ENCODE measurements at places on chromosomes 4 and X.

DNA sequence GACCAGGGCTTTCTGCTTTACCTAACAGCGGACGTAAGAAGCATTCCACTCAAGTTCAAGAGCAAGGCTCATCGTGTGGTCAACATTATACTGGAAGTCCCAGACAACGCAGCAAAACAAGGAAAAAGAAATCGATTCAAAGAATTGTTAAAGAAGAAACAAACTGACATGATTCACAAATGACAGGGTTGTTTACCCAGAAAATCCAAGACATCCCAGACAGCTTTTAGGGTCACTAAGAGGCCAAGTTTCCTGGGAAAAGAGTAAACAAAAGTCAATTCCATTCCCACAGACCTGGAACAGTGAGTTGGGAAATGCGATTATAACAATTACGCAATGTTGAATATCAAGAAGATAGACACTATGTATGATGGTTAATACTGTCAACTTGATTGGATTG is 21.5 kb upstream of the HTRA3 start:
- DNase-seq: no peak

DNA sequence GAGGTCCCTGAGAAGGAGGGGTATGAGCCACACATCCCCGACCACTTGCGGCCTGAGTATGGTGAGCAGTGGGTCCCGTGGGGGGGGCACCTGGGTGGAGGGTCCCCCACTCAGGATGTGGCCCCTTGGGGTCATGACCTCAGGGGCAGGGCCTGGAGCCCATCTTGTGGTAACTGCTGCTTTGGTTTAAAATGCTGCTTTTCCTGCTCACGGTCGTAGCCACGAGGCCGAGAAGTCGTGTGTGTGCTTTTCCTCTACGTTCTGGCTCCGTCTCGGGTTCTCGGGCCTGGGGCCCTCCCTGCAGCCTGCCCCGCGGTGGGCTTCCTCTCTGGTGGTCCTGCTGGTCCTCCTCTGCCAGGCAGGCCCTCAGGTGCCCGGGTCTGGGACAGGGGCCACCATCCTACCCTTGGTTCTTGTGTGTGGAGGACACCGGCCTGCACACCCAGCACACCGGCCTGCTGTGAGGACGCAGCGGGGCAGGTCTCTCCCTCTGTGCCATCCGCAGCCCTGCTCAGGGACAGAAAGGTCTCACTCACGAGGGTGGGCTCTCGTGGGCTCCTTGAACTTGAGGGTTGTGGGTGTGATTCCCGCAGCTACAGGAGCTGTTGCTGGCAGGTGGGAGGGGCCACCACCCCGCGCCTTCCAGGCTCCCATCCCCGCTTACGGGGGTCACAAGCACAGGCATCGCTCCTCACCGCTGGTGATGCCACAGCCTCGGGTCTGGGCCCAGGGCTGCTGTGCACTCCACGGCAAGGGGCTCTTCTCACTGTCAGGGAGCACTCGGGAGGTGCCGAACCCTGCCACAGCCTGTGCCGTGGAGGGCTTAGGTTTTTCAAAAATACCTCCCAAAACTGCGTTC is 19.6 kb downstream of the UVSSA start:
- no peak for DNase-seq

DNA sequence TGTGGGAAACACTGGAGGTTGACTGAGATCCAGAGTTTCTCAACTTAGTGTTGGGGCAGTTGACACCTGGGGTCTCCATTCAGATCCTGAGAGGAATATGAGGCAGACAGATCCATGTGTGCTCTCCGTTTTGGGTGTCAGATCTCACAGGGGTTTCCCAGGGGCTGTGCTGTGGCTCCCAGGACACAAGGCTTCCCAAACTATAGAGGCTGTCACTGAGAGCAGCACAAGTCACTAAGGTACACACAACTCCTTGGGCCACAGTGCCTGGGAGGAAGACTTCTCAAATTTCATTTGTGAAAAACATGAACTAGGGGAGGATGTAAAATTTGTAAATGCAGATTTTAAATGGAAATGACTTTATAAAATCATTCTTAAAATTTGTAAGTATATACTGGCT is 363.6 kb downstream of the FBXO8 start:
- DNase-seq: no peak

DNA sequence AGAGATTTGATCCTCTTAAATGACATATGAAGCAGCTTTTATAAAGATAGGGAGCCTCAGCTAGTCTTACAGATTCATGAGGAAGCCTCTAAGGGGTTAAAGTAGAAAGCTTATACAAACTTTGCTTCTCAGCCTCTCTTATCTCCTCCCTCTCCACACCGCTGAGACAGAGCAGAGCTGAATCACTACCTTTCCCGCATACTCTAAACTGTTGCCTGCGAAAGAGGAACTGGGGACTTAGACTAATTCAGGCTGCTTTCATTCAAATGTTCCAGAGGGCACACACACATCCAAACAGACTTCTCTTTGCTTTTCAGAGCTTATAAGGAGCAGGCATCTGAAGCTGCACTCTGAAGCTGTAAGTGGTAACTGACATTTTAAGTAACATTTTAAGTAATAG is at the start of gene SERTM2:
TSS of gene SERTM2 (plus strand) at position 169 of the 400 bp plus-strand sequence. CDS start 7,213 bp downstream, outside the sequence.
- DNase-seq: no peak

DNA sequence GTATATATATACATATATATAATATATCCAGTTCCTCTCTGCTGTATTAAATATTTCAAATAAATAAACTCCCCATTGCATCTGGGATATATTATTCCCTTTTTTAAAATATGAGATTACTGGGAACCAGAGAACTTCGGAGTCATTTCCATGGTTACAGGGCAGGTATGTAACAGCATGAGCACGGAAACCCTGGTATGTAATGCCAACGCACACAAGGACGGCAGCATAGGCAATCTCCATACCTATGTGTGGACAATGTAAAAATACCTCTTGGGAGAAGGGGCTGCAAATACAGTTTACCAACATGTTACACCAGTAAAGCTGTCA is 62.8 kb downstream of the NUDT10 start:
- no peak for DNase-seq

DNA sequence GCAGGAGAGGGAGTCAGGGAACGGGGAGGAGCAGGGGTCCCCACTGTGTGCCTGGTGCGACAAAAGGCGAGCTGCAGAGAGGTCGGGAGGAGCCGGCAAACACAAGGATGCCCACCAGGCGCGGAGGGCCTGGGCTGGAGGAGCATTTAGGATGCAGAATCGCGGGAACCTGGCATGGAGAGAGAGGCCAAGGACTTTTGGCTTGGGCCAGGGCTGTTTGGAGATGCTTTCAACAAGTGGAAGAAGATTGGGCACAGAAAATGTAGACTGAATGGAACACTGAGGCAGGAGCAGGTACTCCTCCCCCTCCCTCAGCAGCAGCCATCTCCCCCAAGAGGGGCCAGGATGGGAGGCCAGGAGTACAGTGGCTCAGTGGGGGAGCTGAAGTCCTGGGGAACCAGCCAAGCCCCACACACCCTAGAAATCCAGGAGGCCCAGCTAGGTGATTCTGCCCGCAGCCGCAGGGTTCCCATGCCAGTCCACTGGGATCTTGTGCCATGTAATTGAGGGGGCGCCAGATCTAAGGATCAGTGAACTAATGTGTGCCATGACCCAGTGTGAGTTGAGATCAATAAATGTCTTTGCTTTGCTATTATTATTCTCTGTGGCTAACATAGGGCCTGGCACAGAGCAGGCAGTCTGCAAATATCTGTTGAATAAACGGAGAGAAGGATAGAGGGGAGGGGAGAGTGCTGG is 1.1 kb upstream of the ABLIM2 start:
- no peak for DNase-seq

DNA sequence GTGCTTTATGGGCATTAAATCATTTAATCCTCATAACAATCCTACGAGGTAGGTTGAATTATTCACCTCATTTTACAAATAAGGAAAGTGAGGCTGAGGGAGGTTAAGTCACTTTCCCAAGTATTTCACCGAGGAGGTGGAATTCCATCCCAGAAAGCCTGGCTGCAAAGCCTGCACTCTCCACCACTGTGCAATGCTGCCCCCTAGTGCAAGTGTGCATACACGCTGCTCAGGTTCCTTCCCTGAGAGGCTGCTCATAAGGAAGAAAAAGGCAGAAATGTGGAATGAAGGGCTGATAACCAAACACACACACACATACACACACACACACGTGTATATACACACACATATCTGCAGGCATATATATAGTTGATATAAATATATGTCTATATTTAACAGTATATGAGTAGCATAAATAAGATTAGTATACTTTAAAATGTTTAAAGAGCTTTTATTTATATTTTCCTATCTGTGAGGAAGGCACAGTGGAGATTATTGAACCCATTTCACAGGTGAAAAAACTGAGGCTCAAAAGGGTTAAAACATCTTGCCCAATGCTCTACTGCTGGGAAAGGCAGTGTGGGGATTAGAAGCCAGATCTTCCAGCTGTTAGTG is 714.5 kb upstream of the TENM3 start:
- DNase-seq: no peak
